ENCODE measurements at places on chromosomes 12 and 14.

DNA sequence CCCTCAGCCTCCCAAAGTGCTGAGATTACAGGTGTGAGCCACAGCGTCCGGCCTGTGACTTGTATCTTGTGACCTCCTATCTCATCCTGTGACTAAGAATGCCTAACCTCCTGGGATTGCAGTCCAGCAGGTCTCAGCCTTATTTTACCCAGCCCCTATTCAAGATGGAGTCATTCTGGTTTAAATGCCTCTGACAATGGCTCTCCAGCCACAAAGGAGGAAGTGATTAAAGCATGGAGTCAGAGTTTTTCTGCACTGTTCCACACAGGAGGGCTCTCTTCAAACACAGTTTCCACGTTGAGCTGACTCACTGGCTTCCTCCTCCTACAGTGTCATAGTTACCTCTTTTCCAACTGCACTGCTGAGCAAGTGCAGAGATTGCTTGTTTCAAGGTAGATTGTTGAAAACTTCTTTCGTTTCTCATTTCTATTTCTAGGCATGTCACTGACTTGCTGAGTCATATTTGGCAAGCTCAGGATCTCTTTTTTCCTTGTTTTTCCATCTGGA lies 383.8 kb downstream of the PCNX1 start:
- DNase-seq: peak; percentile 6

- no peak for DNase-seq
These were observed 12.8 kb downstream of the MYL2 start for GRCh38 chr12:110907583-110907982.

DNA sequence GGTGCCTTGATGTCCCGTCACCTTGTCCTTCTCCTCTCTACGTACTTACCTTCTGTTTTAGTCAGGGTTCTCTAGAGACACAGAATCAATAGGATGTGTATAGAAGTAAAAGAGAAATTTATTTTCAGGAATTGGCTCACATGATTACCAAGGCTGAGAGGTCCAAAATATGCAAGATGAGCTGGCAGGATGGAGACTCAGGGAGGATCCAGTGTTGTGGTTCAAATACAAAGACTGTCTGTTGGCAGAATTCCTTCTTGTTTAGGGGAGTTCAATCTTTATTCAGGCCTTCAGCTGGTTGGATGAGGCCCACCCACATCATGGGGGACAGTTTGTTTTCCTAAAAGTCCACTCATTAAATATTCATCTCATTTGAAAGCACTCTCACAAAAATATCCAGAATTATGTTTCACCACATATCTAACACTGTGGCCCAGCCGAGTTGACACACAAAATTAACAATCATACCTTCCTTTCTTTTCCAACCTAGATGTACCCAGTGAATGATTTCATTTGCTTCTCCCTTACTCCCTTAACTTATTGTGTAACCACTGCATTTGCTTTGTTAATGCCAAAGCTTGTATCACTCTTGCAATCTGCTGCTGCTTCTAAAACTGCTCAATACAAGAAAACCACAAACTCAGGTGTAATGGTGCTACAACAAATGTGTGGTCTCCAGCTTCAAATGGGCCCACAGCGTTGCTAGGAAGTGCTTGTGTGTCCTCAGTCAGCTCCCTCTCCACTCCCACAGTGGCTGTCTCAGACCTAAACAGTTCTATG lies 195.4 kb upstream of the ARHGAP5 start:
- DNase-seq: no peak

DNA sequence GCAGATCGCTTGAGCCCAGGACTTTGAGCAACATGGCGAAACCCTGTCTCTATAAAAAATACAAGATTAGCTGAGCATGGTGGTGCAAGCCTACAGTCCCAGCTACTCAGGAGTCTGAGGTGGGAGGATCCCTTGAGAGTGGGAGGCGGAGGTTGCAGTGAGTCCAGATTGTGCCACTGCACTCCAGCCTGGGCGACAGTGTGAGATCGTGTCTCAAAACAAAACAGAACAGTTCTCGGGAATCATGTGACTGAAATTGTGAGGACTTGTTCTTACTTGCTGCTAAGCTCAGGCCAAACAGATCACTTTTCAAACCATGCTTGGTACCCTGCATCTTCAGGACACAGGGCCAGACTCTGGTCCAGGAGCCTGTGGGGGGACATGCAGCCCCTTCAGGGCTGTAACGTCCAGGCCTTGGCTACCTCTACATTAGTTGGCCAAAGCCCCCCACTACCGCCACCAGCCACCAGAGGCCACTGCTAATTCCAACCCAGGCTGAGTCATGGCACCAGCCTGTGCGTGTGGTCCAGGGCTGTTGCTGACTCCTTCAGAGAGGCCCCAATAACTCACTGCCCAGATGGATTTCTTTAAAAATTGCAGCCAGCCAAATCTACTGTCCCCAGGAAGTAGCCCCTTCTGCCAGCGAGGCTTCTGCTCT lies 33.4 kb upstream of the SYNDIG1L start:
- DNase-seq: peak; percentile 15

- DNase-seq: no peak
These were observed 97.4 kb downstream of the KICS2 start for GRCh38 chr12:64124511-64125197.

DNA sequence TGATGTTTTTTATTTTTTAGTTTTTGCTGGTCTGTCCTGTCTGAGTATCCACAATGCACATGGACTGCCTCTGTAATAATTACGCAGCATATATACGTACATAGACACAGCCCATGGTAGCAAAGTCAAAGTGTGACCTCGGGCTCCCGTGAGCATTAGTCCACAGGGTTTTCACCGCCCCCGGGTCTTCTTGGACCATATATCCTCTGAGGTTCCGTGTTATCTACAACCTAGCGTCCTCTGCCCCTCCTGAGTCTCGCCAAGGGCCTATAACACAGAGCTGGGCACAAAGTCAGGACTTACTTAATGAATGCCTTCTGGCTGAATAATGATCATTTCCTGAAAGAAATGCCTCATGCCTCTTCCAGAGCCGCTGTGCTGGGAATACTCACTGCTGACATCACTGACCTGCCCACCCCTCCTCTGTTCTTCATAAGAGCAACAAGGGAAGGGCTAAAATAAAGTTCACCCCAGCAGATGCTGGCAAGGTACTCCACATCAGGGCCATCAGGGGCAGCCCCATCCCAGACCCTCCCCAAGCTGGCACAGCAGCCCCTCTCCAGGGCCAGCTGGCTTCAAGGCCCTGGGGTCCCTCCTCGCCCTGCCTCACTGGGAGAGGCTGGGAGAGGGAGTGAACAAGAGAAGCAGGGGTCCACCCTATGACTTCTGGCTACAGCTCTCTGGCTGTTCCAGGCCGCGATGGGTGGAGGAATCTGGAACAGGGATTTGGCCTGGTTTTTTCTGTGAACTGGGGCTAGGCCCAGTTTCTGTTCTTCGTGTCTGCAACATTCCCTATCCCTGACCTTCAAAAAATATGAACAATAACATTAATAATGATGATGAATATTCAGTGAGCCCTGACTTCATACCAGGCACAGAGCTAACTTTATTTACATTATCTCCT lies 7.9 kb downstream of the HDAC7 start:
- DNase-seq: no peak

GRCh38 chr12:55499810-55500252 lies 7.7 kb downstream of the OR6C68 start:
- DNase-seq: no peak

DNA sequence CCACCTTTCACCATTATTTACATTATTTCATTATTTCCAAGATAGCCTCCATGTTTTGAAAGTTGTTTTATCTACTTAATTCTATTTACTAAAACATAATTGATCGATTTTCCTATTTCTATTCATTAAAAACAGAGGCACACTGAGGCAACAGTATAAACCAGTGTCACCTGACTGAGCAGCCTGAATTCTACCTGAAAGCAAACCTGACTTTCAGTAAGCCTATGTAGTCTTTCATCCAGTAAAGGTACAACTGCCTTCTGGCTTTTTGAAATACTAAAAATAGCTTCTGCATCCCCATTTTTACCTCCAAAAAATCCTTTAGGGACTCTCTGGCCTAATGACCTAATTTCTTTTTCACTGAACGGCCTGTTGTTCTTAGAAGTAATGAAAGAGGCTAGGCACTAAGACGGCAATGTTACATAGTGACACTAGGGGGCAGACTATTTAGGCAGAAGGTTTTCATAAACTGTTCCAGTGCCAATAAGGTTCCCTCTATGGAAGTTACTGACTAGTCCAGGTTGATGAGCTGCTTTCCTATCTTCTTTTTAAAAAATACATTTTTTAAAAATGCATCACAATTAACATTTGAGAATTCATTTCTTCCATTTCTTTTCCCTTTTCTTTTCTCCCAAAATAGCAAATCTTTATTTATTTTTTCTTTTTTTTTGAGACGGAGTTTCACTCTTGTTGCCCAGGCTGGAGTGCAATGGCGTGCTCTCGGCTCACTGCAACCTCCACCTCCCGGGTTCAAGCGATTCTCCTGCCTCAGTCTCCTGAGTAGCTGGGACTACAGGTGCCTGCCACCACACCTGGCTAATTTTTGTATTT lies 17.5 kb downstream of the ANAPC5 start:
- peak; percentile 71 for DNase-seq

DNA sequence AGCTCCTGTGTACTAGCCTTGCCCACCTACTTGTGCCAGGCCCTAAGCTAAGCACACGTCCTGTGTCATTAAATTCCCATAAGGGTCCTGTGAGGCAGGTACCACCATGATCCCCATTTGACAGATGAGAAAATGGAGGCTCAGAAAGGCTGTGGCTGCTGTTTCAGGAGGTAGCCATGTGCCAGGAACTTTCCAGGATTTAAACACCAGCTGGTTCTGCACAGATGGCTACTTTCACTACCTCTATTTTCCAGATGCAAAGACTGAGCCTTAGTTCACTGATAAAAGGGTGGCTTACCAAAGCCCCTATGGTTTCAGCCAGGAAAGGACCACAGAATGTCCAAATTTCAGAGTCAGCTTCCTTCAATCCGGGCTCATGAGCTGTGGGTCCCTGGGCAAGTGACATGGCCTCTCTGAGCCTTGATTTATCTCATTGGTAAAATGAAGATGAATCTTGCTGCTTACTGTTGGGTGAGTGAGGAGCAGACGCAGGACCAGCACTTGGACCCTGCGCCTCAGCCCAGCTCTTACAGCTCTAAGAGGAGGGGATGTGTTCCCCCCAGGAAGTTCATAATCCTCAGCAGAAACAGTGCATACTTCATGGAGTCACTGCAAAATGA lies 23.5 kb downstream of the CMKLR1 start:
- DNase-seq: no peak

DNA sequence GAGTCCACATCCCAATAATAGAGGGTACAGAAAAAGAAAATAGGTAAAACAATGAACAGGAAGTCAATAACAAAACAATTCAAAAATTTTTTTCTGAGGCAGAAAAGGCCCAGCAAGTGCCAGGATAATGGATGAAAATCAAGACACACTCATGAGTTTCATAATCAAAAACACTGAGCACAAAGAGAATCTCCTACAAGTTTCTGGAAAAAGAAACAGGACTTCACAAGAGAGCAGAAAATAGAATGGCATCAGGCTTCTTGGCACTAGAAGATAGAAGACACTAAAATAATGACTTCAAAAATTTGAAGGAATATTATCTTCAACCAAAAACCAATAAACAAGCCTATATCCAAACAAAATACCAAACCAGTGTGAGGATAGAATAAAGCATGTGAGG lies 36.8 kb downstream of the DMAC2L start:
- DNase-seq: no peak

GRCh38 chr12:10167599-10167998 lies 4.3 kb downstream of the OLR1 start:
- DNase-seq: no peak

DNA sequence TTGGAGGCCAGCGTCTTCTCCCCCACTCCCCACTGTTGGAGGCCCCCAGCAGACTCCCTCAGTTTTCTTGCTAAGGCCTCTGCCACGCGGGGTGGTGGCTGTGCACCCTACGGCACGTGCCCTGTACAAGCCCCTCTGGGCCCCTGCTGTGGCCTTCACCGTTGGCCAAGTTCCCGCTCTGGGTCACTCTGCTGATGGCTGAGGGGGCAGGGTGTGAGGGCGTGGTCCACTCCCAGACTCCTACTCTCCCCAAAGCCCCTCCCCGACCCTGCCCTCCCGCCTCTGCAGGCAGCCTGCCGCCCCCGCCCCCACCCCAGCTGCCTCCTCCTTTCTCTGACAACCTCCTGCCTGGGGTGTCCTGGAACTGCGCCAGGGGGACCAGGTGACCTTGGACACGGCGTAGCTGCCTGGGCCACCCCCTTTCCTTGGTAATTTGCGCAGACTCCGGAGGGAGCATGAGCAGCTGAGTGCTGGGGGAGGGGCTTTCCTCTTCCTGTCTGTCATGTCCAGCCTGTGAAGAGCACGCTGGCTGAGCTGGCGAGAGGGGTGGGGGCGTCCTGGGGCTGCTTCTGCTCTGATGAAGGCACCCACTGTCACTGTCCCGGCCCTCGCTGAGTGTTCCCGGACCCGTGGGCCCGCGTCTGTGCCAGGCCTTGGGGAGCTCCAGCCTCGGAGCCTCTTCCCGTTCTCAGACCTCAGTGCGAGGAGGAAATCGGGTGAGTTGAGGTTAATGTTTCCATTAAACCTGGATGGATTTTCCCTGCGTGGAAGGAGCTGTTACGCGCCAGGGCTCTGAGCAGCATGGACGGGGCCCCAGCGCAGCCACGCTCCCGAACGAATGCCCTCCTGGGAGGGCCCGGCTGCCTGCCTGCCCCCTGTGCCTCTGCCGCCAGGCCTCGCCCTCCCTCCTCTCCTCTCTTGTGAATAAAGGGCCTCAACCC lies 85.0 kb downstream of the KIF26A start:
- no peak for DNase-seq

DNA sequence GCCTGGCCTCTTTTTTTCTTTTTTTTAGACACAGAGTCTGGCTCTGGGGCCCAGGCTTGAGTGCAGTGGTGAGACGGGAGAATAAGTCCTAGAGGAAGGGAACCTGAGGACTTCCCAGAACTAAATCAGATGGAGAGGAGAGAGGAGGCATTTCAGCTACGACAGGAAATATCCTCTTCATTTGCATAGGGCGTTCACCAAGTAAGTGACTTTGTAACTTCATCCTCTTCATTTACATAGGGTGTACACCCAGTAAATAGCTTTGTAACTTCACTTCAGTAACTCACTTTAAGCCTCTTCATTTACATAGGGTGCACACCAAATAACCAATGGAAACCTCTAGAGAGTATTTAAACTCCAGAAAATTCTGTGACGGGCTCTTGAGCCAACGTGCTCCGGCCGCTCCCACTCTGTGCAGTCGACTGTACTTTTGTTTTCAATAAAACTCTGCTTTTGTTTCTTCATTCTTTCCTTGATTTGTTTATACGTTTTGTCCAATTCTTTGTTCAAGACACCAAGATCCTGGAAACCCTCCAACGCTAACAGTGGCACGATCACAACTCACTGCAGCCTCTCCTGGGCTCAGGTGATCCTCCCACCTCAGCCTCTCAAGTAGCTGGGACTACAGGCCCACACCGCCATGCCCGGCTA lies 21.4 kb upstream of the ANKRD9 start:
- DNase-seq: peak; percentile 17

DNA sequence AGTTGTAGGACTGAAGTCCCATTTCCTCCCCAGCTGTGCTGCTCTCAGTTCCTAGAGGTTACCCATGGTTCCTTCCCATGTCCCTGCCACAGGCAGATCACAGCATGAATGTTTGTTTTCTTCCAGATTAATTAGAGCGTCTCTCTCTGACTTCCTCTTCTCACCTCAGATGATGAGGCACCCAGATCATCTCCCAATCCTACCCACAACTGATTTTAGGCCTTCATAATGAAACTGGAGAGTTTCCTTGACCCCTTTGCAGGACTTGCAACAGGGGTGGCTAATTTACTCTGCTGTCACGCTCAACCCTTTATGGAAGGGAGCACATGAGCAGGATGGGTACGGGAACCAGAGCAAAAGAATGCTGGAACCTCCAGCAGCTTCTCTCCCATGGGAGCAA lies 32.1 kb upstream of the TXNRD1 start:
- no peak for DNase-seq

All from CD4-positive, alpha-beta T cell treated with Interleukin-10 for 1 hour (primary cell).